ENCODE measurements at places on chromosomes 7 and 10. TPM values are rescaled to one million over a fixed set of nuclear protein-coding genes. Genes with fewer than 3 reads are reported as not detected.
A peak's percentile ranks its signal among the peaks of the same experiment; 100 is the strongest.

The SLC26A5 gene
- polyA plus RNA-seq, result 0.14 TPM

The ELFN1 gene
- polyA plus RNA-seq, result 6.7 TPM

The CTAGE15 gene
- not detected for polyA plus RNA-seq

The ANKRD2 gene
- polyA plus RNA-seq, result 24.2 TPM

The FBXO24 gene
- polyA plus RNA-seq, result 2.3 TPM

The GDF10 gene
- polyA plus RNA-seq, result 0.41 TPM

The AFAP1L2 gene
- polyA plus RNA-seq, result 40.2 TPM

The IGFBP1 gene
- polyA plus RNA-seq, result not detected

The PNLIPRP1 gene
- not detected for polyA plus RNA-seq

The ARHGEF35 gene
- 1.3 TPM for polyA plus RNA-seq

GRCh38 chr7:103632005-103632639, 186.1 kb upstream of the SLC26A5 start:
- no peak for DNase-seq

DNA sequence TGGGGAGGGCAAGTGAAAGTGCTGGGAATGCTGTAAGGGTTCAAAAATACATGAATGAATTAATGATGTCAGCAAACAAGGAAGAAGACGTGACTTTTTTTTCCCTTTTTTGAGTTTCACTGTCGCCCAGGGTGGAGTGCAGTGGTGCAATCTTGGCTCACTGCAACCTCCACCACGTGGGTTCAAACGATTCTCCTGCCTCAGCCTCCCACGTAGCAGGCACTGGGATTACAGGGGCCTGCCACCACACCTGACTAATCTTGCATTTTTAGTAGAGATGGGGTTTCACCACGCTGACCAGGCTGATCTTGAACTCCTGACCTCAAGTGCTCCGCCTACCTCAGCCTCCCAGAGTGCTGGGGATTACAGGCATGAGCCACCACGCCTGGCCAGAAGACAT, 30.0 kb downstream of the DENND10 start:
- no peak for DNase-seq

DNA sequence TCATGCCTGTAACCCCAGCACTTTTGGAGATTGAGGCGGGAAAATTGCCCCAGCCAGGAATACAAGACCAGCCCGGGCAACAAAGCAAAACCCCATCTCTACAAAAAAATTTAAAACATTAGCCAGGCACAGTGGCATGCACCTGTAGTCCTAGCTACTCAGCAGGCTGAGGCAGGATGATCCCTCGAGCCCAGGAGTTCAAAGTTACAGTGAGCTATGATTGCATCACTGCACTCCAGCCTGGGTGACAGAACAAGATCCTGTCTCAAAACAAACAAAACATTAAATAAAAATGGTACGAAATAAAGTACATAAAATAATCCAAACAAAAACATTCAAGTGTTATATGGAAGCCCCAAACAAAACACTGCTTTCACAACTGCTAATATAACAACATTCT, 125.0 kb downstream of the SNX13 start:
- DNase-seq, result no peak

GRCh38 chr10:21532694-21533466, 1.2 kb upstream of the MLLT10 start:
- no peak for DNase-seq

GRCh38 chr7:136555933-136556332, 312.5 kb upstream of the CHRM2 start:
- no peak for DNase-seq

DNA sequence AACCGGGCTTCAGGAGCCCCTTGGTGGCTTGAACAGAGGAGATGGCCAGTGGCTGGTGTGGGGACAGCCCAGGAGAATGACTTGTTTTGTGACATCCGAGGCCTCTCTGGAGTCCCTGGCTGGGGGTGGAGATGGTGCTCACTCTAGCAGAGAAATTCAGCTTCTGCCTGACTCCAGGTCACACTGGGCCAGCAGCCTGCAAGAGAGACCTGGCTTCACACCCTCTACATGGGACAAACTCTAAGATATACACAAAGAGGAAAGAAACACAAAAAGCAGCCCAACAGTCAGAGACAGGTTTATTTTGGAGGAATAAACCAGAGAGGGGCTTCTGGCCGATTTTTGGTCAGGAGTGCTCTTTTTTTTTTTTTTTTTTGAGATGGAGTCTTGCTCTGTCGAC, 132.8 kb downstream of the ELFN1 start:
- no peak for DNase-seq

GRCh38 chr10:132628966-132629900, 91.6 kb downstream of the INPP5A start:
- DNase-seq, result no peak

DNA sequence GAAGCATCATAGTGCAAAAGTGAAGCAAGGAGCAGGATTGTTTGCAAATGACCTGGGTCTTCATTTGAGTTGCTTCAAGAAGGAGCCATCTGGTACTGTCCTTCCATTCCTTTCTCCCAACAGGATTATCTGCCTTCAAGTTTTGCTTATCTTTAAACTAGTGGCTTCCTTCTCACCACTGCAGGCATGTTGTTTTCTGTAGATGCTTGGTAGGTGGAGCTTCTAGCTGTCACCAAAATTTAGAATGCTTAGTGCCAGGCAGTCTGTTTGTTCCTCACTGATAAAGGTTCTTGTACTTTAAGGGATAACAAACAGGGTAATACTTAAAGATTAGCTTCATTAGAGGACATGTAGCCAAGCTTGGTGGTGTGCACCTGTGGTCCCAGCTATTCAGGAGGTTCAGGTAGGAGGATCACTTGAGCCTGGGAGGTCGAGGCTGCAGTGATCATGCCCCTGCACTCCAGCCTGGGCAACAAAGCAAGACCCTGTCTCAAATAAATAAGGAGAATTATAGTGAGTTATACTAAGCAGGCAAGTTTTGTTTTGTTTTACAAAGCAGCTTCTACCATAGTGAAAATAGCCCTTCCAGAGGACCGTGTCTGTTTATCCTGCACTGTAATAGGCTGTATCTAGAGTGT, 5.7 kb downstream of the ARL5B start:
- DNase-seq, result no peak

DNA sequence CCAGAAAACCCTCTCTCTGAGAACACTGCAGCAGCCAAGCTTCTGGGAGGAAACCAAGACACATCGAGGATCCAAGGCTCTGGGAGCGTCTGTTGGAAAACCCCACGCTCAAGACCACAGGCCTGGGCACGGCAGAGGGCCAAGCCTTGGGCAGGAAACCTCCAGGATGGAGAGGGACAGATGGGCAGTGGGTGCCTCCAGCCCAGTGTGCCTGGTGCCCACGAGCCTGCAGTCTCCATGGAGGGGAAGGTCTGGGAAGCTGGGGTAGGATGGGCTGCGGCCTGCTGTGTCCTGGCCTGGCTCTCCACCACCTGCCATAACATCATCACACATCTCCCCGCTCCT, 96.1 kb downstream of the FAM53B start:
- DNase-seq, result no peak

DNA sequence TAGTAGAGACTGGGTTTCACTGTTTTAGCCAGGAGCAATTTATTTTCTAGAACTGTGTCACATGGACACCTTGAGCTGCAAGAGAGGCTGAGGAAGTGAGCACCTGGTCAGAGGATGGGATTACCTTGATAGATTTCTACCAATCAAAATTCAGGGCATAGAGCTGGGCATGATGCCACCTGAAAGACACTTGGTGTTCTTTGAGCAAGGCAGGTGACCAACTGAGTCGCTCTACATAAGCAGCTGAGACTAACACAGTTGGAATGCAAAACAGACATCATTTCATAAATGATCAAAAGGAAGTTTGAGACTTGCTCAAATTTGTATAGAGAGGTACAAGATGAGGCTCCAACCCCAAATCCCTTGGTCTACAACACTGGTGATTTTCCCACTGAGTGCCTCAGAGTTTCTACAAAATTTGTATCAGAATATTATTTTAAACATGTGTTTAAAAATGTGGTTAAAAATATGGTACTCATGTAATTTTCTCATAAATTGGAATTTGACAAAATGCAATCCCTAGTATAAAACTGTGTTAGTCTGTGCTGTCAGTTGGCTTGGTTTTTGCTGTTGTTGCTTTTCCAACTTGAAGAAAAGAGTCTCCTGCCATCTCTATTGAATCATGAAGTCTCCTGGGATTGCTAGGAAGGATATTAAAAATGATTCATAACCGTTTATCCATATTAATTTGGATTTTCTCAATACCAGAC, 156.4 kb upstream of the MDFIC start:
- no peak for DNase-seq

DNA sequence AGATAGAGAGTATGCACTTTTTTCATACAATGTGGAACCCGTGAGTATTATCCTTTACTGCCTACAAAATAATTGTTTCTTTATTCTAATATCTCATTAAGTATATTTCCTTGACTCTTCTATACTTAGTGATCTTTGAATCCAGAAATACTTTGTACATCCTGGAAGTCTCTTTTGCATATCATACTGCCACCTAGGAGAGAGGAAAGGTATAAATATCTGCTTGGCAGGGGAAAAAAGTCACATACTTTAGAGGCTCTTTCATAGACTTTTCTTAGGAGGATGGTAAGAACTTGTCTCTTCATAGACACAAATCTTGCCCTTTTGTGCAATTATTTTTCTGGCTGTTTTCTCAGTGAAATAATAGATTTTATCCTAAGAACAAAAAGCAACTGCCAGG, 436.0 kb downstream of the PAXIP1 start:
- no peak for DNase-seq

DNA sequence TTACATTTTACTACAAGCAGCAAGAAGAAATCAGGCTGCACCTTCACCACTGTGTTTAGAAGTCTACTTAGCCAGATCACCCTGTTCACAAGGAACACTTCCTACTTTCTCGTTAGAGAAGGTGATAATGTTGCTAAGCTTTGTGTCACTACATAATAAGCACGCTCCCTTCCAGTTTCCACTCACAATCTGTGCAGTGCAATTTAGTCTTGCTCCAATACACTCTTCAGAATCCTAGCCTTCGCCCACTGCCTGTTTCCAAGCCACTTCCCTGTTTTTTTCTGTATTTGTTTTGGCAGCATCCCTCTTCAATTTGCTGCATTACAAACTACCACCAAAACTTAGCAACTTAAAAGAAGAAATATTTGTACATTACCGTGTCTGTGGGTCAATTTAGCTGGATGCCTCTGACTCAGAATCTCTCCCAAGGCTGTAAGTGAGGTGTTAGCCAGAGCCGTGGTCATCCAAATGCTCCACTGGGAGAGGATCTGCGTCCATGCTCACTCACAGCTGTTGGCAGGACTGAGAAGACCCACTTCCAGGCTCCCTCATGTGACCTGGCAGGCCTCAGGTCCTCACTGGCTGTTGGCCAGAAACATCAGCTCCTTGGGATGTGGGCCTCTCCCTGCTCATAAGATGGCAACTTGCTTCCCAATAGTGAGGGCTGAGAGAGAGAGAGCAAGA, 110.4 kb downstream of the PON1 start:
- DNase-seq, result peak; percentile 81

DNA sequence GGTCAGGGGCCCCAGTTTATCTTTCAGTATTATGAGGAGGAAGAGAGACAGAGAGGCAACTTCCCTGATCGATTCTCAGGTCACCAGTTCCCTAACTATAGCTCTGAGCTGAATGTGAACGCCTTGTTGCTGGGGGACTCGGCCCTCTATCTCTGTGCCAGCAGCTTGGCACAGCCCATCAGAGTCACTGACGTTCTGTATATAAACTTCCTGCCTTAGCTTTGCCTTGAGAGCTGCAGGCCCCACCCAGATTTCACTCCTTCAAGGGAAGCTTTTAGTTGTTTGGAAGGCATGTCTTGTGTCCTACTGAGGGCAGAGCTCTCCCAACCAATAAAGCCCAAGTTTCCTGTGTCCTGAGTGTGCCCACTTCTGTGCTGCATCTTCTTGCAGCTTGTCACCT, 242.5 kb upstream of the PRSS58 start:
- DNase-seq, result no peak

DNA sequence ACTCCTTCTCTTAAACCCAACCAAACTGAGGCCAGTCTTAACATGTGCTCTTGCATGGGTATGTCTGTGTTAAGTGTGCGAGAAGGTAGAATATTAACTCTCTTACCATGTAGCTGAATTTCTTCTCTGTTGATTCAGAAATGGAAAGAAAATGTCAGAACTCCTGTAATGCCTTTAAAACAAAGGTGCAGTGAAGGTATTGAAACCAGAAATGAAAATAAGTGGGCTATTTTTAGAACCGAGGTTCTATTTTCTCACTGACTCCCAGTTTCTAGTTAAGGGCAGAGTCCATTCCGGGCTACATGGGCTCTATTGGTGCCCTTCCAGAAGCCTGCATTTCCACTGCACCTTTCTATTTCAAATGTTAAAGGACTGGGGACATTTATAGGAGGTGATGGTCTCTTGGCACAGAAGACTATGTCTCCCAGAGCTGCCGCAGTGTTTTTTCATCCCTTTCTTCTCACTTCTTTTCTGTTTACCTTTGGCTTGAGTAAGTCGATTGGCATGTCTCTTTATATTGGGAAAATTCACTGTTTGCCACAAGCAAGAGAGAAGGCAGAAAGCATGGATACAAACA, 174.9 kb downstream of the LRMDA start:
- DNase-seq, result no peak

- no peak for DNase-seq
These were observed 43.2 kb downstream of the BICC1 start for GRCh38 chr10:58555930-58556311.

GRCh38 chr7:133829336-133829897, 297.7 kb upstream of the LRGUK start:
- no peak for DNase-seq

DNA sequence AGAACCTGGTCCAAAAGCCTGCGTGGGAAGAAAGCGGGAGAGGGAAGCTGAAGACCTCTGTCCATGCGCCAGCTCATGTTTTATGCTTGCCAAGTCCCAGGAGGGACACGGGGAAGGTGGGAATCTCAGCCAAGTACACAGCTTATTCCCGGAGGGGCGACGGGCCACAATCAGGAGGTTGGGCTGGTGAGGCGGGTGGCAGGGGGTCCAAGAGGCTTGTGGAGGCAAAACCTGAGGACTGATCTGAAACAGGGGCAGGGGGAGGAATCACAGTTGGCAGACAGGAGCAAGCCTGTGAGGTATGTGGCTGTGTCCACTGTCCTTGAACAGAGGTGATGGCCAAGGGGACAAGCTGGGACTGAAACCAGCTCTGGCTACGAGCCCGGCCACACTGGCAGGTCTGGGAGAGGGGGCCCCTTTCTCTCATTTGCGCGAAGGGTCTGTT, 38.0 kb upstream of the LEP start:
- no peak for DNase-seq

DNA sequence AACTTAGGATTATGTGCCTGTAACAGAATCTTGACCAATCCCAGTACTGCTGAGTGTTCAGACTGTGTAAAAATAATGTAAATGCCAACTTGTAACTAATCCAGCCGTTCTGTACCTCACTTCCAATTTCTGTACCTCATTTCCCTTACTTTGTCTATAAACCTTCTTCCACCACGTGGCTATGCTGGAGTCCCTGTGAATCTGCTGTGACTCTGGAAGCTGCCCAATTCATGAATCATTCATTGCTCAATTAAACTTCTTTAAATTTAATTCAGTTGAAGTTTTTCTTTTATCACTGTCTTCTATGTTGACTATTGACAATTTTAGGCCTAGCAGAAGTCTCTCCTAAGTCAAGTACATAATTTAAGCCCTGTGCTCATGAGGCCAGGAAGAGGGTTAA, 215.3 kb upstream of the RHOBTB1 start:
- no peak for DNase-seq

Measured in hindlimb muscle (tissue), 1 donor.